Foreskin melanocyte (primary cell): ENCODE measurements at places on chromosomes 5 and 9.

DNA sequence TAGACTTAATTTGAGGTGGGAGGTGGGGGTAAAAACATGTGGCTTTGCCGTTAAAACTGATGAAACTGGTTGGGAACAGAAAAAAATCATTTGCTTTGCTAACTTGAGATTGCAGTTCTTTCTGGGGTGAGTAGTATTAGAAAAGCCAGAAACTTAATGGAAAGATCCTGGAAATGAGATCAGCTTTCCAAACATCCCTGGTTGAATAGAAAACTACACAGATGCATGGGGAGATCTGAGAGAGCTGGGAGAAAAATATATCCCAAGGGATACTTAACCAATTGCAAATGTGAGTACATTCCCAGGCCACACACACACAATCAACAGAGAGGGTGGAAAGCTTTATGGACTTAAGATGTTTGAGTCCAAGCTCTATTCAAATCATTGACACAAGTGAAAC, 222.3 kb downstream of the YTHDC2 start:
- DNase-seq, result no peak

DNA sequence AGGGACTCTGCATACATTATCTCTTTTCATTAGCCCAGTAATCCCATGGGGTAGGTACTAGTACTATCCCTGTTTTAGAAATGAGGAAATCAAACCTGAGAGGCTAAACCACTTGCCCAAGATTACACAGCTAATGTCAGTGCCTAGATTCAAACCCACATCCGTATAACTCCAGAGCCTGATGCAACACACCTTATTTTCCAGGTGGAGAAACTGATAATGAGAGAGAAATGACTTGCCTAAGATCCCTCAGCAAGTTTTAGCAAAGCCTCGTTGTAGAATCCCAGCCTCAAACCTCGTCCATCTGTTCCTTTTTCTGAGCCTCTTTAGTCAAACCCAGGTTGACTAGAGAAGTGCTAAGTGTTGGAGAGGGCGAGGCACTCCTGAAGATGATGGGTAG, 1.1 kb upstream of the ADAM19 start:
- DNase-seq, result no peak

DNA sequence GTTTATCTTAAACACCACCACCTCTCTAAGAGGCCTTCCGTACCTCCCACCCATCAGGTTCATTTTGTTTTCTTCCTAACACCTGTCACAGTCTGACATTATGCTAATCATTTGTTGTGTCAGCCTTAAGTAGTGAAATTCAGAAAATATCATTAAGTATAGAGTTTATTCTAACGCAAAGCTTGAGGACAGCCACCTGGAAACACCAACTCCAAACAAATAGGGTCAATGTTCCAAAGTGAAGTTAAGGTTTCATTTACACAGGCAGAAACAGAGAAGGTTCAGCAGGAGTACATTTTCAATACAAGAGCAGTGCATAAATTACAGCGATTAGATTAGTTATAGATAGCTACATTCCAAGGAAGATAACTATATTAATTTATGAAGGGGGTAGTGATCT, 1.3 kb upstream of the SMC5 start:
- DNase-seq, result no peak

- peak; percentile 77 for DNase-seq
These were observed 85.0 kb downstream of the HMHB1 start for GRCh38 chr5:143896966-143897365.

DNA sequence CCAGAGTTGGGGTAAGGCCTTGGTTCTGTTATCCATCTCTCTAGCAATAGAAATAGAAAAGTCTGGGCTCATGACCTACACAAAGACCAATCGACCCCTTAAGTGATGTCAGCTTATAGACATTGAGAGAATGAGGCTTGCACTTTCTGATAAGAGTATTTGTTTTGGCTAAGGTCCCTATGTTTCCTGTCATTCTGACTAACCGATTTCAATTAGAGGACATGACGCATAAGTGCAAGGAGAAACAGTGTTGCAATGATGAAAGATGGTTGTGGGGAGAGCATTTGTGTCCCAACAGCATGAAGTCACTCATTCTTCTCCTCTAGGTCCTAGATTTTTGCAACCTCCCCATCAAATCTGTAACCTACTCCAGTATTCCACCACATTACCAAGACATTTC, 255.1 kb downstream of the MAT2B start:
- DNase-seq, result no peak

DNA sequence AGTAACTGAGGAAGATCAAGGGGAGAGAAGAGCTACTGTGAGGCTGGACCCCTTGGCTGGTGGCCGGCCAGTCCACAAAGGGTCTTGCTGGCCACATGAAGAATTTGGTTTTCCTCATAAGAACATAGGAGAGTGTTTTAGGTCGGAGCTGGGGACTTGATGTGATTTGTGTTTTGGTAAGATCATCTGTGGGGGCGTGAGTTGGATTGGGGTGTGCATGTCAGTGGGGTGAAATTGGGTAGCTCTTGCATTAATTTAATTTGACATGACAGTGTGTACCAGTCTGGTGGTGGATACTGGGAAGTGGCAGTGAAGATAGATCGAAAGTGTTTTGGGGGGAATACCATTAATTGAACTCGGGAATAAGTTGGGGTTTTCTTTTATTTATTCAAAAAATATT, 8.6 kb downstream of the PAM start:
- no peak for DNase-seq

DNA sequence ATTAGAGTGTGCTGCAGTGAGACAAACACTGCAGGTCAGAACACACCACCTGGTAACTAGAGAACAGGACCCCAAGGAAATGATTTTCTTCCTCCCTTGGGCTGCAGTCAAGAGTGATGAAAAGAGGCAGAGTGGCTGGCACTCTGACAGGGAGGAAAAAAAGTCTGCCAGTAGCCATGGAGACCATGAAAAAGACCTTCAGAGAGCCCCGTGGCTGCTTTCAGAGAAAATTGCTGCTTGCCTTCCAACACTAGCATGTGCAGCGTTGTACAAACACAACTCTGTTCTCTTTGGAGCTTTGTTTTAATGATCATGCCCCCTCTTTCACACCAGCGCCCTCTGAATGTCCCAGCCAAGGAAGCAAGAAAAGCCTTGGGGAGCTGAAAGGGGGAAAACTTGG, 68.8 kb downstream of the ANKRD55 start:
- peak; percentile 70 for DNase-seq

DNA sequence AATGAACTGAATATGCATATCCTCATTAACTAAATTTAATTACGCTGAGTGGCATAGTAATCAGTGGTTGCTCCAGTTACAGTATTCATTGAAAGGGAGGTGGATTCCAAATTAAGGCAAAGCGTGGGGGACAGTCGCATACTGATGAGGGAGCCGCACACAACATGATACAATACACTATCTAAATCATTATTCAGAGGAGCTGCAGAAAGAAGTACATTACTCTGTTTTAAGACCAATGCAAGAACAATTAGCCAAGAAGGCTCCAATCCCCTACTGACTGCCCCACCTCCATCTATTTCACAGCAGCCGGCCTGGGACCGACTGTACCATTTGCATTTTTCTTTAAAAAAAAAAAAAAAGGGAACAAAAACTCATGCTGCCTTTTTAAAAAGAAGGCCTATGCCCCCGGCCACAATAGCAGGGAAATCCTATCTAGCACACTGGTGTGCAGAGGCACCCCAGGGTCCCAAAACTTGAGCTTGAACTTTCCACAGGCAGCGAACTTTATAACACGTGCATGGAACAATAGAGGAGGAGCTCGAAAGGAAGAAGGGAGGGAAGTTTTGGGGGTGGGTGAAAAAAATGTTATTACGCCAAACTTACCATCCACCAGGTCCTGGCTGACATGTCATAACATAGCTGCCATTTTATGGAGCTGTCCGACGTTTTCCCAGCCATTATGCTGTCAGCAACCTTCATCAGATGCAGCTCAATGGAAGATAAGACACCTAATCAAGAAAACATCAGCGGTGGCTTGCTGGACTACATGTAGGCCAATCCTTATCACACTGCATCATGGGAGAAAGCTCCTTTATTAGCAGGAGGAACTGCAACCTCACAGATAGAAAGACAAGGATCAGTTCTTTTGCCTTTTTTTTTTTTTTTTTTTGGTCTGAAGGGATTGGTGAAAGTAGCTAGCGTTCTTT, 161.6 kb downstream of the ZDHHC21 start:
- no peak for DNase-seq

- DNase-seq, result no peak
These were observed 81.9 kb downstream of the APBA1 start for GRCh38 chr9:69590266-69590665.

GRCh38 chr5:76690037-76690679, 25.8 kb upstream of the F2R start:
- no peak for DNase-seq

DNA sequence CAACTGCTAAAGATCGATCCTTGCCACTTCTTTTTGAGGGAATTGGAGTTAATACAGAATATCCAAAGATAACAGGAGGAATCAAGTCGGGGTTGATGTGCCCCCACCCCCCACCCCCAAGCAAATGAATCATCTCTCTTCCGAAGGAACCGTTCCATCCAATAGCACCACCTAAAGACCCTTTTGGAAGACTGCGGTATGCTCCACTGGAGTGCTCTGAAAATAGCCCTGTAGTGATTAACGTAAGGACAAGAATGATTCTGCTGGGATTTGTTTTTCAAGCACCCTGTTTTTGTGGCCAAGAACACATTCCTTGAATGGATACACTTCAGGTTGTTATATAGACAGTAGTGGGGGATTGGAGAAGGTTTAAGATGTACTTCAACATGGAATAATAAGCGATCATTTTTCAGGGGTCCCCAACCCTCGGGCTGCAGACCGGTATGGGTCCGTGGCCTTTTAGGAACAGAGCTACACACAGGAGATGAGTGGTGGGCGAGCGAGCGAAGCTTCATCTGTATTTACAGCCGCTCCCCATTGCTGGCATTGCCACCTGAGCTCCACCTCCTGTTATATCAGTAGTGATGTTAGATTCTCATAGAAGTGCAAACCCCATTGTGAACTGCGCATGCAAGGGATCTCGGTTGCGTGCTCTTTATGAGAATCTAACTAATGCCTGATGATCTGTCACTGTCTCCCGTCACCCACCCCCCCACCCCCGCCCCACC, 44.5 kb upstream of the TMEM252 start:
- DNase-seq, result no peak

DNA sequence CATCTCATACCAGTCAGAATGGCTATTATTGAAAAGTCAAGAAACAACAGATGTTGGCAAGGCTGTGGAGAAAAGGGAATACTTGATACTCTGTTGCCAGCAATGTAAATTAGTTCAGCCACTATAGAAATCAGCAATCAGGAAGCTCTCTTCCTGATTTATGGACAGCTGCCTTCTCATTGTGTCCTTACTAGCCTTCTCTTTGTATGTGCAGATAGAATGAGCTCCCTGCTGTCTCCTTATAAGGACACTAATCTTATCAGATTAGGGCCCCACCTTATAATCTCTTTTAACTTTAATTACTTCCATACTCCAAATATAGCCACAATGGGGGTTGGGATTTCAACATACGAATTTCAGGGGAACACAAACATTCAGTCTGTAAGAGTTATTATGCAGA, 38.0 kb downstream of the KCNV2 start:
- peak; percentile 16 for DNase-seq

DNA sequence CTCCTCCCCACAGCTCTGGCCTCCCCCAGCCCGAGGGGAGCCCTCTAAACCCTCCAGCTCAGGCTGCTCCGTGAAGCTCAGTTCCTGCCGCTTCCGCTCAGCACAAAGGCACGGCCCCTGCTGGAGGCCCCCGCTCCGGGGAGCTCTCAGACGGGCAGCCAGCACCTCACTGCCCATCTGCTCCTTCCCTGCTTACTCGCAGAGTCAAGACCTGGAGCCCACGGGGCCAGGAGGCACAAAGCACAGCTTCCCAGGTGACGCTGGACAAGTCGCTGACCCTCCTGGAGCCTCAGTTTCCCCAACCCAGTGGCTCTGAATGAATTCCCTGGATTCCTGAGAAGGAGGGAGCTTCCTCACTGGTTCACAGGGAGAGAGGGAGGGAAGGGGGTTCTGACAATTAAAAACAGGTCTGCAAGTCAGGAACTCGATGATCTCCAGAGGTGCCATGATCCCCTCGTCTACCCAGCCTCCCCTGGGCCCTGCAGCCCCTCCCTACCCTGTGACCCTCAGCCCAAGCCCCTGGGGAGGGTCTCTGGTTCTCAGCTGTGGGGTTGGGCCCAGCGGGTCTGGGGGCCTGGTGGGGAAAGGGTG, 36.2 kb downstream of the VAV2 start:
- no peak for DNase-seq

GRCh38 chr5:134409321-134409720, 2.4 kb downstream of the CDKN2AIPNL start:
- no peak for DNase-seq

DNA sequence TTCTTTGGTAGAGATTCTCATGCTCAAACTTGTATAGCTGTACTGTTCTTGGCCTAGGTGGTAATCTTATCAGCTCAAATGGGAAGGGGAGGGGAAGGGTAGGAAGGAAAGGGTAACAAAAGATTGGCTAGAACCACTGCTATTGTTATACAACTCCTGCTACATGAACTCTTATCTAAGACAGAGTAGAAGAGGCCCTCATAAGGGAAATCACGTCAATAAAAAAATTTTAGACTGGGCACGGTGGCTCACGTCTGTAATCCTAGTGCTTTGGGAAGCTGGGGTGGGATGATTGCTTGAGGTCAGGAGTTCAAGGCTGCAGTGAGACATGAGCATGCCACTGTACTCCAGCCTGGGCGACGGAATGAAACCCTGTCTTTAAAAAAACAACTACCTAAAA, 15.9 kb downstream of the STOM start:
- DNase-seq, result no peak

DNA sequence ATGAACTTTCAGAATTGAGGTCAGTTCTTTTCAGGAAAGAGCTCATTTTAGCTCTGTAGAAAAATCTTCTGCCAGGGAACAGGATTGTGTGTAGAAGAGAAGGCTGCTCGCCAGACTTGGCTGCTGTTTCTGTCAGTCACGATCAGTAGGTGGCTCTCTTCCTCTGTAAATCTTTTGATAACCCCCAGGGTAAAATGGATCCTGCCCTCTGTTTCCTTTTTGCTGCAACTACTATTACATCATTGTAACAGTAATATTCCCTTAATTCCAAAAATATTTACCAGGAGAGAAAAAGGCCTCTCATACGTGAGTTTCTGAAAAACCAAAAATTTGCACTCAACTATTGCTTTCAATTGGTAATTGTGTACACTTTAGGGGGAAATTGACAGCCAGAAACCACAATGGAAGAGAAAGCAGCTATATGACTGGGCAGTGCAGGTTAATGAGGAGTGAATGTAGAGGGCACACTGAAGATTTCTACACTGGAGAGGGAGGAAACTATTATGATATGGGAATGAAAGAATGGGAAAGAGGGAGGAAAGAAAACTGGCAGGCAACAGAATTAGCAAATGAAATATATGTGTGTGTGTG, 12.3 kb downstream of the IFNA21 start:
- DNase-seq, result peak; percentile 40

GRCh38 chr5:135326296-135327254, 72.5 kb downstream of the MACROH2A1 start:
- no peak for DNase-seq

- no peak for DNase-seq
These were observed 244.3 kb upstream of the NR4A3 start for GRCh38 chr9:99577351-99577750.
